ENCODE measurements at places on chromosomes 3 and 15. TPM values are rescaled to one million over a fixed set of nuclear protein-coding genes. Genes with fewer than 3 reads are reported as not detected.

DNA sequence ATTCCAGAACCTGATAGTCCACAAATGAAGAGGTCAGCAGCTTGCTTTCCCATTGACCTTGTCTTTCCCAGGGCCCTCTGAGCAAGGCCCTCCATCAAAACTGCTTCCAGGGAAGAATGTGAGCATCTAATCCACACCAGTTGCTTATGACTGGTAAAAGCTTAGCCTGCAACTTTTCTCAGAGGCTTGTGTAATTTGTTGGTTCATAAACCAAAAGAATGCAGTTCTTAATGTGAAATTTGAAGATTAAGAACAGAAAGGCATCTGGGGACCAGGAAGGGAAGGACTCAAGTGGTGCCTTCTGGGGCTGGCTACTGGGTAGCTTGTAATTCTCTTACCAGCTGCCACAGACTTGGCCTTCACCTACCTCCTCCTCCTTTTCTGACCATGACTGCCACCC, 60.9 kb upstream of the EIF1B start:
- DNase-seq = no peak
- 0 out of 2 replicates have a peak, but pooled peaks cover 5% of the 10 kb centered on the region for H3K27me3 ChIP-seq
- no peaks in the 10 kb centered on the region for H3K36me3 ChIP-seq
- no peaks in the 10 kb centered on the region for H3K4me1 ChIP-seq
- H3K27ac ChIP-seq = no peak overlapping the region

DNA sequence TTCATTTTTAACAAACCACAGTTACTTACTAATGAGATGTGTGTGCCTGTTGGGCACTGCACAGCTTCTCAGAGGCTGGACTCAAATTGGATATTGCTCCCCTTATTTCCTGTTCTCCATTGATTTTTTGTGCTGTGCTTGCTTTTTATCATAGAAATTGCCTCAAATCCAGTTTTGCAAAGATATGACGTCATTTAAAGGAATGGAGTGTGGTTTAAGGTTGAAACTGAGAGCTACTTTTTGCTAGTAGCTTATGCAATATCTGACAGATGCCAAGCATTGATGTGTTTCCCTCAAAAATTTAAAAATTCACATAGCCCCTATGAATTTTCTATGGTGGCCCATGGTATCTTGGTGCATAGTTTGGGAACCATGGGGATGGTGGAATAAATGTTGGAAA, 67.7 kb upstream of the ROPN1 start:
- H3K4me3 ChIP-seq = no peak overlapping the region
- no peak overlapping the region for H3K27ac ChIP-seq
- DNase-seq = no peak
- H3K36me3 ChIP-seq = no peaks in the 10 kb centered on the region

- no peaks in the 10 kb centered on the region for H3K36me3 ChIP-seq
- no peak overlapping the region for H3K4me3 ChIP-seq
- no peaks in the 10 kb centered on the region for H3K27me3 ChIP-seq
- no peak for DNase-seq
- H3K4me1 ChIP-seq = no peaks in the 10 kb centered on the region
These were observed 981.2 kb downstream of the SQOR start for GRCh38 chr15:46616033-46616432.

GRCh38 chr3:10274601-10275000, 18.1 kb downstream of the GHRL start:
- H3K27me3 ChIP-seq = no peaks in the 10 kb centered on the region
- peaks cover 13% of the 10 kb centered on the region for H3K36me3 ChIP-seq
- H3K4me1 ChIP-seq = no peaks in the 10 kb centered on the region
- H3K27ac ChIP-seq = no peak overlapping the region
- DNase-seq = no peak
- H3K4me3 ChIP-seq = no peak overlapping the region

- no peaks in the 10 kb centered on the region for H3K4me1 ChIP-seq
- H3K27me3 ChIP-seq = no peaks in the 10 kb centered on the region
- no peak overlapping the region for H3K27ac ChIP-seq
- no peak overlapping the region for H3K4me3 ChIP-seq
- DNase-seq = no peak
These were observed 56.2 kb upstream of the PTPRG start for GRCh38 chr3:61505197-61505596.

Gene HIGD2B
- total RNA-seq = 0.27 TPM

Gene CASR
- not detected for total RNA-seq

Measured in HCT116 (cell line).